ENCODE measurements at places on chromosomes 7 and 10. TPM values are rescaled to one million over a fixed set of nuclear protein-coding genes. Genes with fewer than 3 reads are reported as not detected.

The GIMAP8 gene
- total RNA-seq: 13.1 TPM

The CHST12 gene
- total RNA-seq: 70.8 TPM

DNA sequence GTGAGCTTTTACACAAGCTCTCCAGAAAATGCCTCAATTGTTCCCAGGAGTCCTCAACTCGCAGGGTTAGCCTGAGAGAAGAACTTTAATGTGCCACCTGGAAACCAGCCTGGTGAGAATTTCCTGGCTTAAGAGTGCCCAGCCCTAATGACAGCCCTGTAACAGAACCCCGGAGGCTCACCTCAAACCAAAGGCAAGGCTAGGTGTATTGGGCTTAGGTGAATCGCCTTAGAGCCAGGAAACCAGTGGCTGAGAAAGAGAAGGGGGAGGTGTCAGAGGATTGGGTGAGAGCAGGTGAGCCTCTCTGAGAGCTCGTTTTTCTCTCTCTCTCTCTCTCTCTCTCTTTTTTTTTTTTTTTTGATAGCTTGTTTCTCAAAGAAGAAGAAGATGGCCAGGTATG, 7.3 kb downstream of the OCM2 start:
- DNase-seq: no peak

GRCh38 chr10:553233-553632, 136.2 kb downstream of the DIP2C start:
- no peak for DNase-seq

DNA sequence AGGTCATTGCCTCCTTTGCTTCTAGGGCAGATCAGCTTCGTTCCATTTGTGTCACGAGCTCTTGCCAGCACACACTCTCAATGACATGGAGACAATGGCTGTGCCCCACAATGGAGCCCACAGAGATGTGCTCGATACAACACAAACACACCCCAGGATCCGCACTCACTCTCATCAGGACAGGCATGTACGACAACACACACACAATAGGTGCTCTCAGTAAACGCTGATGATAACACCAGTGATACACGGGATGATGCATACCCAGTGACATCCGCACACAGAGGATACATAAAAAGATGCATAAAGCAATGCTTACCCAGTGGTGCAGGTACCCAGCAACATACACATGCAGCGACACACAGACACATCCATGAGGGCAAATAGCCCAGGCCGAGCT, 61.2 kb upstream of the LBX1 start:
- no peak for DNase-seq

GRCh38 chr7:133428876-133429275, 176.0 kb downstream of the EXOC4 start:
- DNase-seq: no peak

DNA sequence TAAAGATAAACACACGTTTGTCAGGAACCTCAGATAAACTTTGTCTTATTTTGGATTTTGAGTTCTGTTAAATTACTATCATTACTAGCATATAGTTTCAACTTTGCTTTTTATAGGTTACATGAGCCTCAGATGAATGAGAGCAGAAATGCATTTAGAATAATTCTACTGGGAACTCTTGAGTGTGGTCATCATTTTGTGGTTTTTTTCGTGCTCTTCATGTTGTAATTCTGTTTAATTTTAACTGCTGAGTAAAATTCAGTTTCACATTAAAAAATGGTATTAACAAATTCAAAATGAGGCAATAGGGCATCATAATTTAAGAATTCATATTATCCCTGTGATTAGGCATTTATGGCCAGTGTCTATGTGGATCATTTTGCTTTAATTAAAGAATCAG, 72.9 kb downstream of the GNAI1 start:
- DNase-seq: no peak
